ENCODE measurements at places on chromosomes 11 and 22.

DNA sequence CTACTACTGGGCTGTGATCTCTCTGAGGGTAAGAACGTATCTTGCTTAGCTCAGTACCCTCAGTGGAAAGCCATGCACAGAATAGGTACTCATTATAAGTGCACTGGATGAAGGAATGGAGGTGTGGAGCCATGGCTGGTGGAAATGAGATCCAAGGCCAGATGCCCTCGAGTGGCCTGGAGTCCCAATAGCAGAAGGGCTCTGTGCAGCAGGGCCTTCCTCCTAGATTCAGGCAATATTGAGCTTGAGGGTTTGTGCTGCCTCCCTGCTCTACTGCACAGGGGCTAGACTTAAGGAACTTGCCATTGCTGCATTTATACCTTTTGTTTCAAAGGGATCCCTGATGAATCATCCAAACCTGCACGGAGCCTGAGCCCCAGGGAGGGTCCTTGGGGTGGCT is 33.6 kb upstream of the TUB start:
- DNase-seq = no peak

- DNase-seq = no peak
These were observed 424.4 kb downstream of the TMEM135 start for GRCh38 chr11:87462171-87462570.

DNA sequence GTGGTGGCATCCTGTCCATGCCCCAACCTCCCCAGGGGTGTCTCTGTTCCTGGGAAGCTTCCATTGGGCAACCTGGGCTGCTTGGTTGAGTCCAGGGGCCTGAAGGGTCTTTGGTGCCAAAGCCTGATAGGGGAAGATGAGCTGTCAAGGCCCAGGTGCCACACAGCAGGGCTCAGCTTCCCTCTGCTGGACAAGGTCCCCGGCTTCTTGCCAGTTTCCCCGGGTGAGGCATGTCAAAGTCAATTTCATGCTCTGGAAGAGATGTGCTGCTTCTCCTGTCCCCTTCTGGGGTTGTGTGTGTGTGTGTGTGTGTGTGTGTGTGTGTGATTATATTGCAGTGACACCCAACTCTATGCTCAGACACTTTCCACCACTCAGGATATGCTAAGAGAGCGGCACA is 26.9 kb downstream of the TP53I11 start:
- DNase-seq = no peak

DNA sequence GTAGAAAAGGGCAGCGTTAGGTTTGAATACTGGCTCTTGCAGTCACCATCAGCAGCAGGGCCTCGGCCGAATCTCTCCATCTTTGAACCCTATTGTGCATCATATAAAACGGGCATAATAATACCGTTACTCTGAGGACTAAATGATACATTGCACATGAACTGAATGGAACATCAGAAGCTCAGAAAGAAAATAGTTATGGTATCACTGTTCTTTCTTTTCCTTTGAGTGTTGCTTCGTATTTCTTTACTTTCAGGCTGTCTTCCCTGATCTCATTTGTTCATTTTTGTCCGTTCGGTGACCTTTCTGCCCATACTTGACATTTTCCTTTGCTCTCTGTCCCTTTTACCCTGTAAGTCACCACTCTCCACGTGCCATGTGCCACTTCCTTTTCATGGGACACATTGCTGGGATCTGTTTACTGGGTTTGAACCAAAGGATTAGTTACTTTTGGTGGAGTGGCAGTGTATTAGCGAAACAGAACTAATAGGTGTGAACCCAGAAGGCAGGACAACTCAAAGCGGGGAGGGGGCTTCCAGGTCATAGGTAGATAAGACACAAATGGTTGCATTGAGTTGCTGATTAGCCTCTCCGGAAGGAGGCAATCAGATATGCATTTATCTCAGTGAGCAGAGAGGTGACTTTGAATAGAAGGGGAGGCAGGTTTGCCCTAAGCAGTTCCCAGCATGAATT is 717 bp upstream of the ZNF202 start:
- peak; percentile 59 for DNase-seq

GRCh38 chr11:68202165-68202564 is 10.9 kb downstream of the KMT5B start:
- no peak for DNase-seq

DNA sequence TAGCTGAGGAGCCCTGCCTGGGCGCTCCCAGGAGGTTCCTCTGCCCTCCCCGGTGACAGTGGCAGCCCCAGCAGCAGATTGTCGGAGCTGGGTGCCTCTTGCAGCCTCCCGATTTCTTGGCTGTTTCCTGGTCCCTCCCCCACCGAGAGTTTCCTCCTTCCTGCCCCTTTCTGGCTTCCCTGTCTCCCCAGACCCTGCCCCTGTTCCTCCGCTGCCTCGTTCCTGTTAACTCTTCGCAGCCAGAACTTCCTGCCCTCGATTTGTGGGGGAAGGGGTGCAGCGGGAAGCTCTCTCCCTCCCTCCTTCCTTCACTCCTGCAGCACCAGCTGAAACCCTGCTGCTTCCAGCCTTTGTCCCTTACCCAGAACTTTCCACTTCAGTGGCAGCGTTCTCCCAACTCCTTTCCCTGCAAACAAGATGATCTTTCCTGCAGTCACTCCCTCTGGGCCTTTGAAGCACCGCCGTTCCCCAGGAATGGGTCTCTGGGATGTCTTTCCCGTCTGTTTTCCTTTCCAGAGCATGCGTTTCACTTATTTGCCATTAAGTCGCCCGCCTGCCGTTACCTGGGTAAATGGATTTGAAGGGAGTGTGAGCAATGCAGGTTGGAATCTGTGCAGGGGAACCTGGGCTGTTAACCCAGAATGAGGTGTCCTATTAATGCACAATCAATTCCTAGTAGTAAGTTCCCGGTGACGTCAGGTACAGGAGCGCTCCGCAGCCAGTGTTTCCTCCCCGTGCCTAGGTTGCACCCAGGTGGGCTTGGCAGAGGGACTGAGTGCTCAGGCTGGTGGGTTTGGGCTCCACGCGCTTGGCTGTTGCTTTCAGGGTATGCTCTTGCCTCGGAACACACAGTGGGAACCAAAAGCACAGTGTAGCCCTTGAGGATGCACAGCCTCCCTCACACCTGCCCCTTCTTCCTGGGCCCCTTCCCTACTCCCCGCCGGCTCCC is 4.3 kb downstream of the GRK2 start:
- no peak for DNase-seq

- DNase-seq = no peak
These were observed 725.5 kb downstream of the METTL15 start for GRCh38 chr11:28833670-28834069.

DNA sequence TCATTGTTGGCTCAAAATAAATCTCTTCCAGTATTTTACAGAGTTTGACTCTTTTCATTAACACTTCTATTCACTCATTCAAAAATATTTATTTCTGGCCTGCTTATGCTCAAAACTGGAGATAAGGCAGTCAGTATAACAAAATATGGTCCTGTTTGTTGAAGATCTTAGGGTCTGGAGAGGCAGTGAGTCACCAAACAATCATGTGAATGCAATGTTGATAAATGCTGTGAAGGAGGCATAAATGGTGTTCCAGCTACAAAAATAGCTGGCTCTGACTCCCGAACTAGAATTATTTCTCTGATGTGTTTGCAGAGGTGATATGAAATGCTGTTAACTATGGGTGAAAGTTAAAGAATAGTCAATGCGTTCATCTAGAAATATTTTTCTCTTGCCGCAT is 390.6 kb downstream of the AASDHPPT start:
- DNase-seq = no peak

All from activated CD8-positive, alpha-beta memory T cell treated with anti-CD3 and anti-CD28 coated beads for 24 hours (primary cell).